Omental fat pad (tissue), 4 donors: ENCODE measurements at places on chromosomes 3 and 15. TPM values are rescaled to one million over a fixed set of nuclear protein-coding genes. Genes with fewer than 3 reads are reported as not detected.

WDR49 gene
- total RNA-seq = 0.31 TPM

NAALADL2 gene
- total RNA-seq = 7.0 TPM

EIF1B gene
- total RNA-seq = 35.2 TPM

TMEM40 gene
- total RNA-seq = not detected

SPINK8 gene
- total RNA-seq = not detected

SMCO1 gene
- total RNA-seq = not detected

GRK7 gene
- total RNA-seq = 0.46 TPM

SPG11 gene
- 115 TPM for total RNA-seq

FBN1 gene
- total RNA-seq = 91.5 TPM

GOLGA8J gene
- total RNA-seq = not detected

ZBED2 gene
- not detected for total RNA-seq

GHSR gene
- not detected for total RNA-seq

EIF4A2 gene
- 515 TPM for total RNA-seq

- no peak for DNase-seq
Observed at GRCh38 chr3:122824465-122825381, 29.9 kb downstream of the SLC49A4 start.

GRCh38 chr15:96392380-96393208 is 62.1 kb downstream of the NR2F2 start:
- DNase-seq = no peak

GRCh38 chr3:34365231-34365630 is 566.8 kb downstream of the PDCD6IP start:
- no peak for DNase-seq

DNA sequence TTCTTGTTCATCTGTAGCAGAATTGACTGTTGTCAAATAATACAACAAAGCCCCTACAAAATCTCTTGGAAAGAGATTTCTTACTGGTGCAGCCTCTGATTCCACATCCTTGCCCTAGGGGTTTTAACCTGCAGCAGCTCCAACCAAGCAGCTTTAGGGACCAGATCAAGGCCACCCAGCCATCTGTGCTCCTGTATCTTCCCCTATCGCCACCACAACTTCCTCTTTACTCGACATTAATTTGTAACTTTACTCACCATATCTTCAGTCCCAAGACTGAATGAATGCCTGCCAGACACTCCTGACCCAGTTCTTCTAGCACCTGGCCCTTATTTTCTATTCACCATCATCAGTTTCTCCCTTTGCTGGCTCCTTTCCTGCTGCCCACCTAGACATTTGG is 156.6 kb upstream of the IL12A start:
- DNase-seq = no peak

- DNase-seq = no peak
Observed at GRCh38 chr15:72770673-72771328, 12.8 kb downstream of the ADPGK start.

DNA sequence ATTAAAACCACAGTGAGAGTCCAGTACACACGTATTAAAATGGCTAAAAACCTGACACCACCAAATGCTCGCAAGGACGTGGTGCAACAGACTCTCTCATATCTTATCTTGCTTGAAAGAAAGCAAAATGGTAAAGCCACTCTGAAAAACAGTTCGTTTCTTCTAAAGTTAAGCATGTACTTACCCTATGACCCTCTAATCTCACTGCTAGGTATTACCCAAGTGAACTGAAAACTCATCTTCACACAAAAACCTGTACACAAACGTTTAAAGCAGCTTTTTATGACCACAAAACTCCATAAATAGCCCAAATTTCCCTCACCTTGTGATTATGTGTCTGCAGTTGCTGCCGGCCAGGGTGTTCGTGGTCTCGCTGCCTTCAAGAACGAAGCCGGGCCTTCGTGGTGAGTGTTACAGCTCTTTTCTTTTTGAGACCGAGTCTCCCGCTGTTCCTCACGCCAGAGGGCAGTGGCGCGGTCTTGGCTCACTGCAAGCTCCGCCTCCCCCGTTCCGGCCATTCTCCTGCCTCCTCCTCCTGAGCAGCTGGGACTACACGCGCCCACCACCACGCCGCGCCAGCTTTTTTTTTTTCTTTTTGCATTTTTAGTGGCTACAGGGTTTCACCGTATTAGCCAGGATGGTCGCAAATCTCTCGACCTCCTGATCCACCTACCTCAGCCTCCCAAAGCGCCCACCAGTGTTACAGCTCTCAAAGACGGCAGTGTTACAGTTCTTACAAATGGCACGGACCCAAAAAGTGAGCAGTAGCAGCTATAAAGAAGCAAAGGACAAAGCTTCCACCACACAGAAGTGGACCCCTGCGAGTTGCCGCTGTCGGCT is 165.4 kb downstream of the TJP1 start:
- DNase-seq = no peak

DNA sequence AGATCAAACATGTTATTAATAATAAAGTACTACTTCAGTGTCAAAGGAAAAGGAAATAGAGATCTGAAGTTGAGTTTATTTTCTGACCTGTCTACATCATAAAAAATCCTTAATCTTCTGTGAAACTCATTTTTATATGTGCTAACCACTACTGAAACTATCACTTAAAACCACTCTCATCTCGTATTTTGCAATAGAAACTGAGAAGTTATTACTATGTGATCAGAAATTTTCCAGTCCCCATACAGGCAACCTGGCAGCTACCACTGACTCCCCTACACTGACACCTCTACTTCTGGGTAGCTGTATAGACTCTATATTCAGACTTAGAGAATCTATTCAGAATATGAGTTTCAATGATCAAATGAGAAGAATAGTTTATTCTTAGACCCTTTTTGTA is 8.3 kb downstream of the HDGFL3 start:
- no peak for DNase-seq

DNA sequence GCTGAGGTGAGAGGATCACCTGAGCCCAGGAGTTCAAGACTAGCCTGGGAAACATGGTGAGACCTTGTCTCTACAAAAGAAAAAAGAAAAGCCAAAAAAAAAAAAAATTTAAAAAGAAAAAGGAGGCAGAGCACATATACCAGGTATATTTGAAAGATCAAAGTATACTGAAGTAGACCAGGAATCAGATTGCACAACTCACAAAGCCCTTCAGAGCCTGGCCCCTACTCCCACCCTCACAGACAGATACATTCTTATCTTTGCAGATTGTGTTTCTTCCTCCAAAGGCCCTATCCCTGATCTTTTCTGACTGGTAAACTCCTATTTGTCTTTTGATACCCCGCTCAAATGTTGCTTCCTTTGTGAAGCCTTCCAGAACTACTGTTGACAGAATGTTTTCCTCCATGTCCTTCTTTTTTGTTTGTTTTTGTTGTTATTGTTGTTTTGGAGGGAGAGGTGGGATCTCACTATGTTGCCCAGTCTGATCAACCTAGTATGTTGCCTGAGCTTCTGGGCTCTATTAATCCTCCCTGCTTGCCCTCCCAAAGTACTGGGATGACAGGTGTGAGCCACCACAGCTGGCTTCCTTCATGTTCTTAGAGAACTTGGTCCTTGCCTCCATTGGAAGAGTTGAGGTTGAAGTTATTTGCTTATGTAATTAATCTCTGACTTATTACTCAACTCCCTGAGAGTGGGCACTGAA is 9.8 kb upstream of the ITGB5 start:
- no peak for DNase-seq

DNA sequence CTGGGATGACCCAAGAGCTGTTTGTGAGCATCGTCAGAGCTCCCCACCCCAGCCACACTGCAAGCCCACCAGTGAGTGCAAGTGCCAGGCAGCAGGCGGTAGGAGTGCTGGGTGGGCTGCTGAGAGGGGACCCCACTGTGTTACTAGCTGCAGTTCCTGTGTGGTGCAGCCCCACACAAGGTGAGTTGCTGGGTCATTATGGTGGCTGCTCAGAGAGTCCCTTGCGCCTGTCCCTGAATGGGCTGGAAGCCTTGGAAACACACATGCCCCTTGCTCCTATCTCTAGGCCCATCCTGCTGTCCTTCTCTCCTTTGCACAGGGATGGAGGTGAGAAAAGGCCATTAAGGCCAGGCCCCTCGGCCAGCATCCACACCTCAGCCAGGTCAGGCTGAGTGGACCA is 83.7 kb downstream of the SEC22A start:
- no peak for DNase-seq

GRCh38 chr3:36362973-36363372 is 17.3 kb upstream of the STAC start:
- no peak for DNase-seq

- no peak for DNase-seq
Observed at GRCh38 chr15:25678500-25678855, 184.6 kb downstream of the ATP10A start.

DNA sequence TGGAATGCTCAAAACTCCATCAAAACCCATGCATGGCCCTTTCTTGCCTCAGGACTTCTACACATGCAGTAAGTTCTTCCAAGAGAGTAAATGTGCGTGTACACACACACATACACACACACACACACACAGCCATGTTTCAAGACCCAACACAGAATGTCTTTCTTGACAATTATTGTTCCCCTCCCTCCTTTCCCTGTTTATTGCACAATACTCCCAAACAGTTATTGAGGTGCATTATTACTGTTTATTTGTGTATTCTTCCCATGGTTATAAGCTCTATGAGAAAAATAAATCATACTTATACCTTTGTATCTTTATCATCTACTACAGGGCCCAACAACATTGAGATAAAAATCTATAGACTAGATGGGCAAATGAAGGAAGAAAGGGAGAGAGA is 523.8 kb upstream of the NAALADL2 start:
- DNase-seq = no peak

DNA sequence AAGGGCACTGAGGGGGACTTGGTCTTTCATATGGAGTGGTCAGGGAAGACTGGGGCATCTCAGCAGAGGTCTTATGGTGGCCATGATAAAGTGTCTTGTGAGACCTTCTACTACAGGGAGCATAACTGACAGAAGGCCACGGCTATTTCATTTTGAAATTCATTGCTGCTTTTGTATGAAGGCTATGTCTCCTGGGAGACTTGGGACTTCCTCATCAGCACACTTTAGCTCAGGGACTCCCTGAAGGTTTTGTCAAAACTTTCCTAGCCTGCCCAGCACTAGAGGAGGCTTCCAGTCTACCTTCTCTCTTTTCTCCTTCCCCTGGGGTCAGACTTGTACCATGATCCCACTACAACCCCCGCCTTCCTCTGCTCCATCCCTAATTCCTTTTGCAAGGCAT is 77.2 kb upstream of the RASGRF1 start:
- DNase-seq = no peak

DNA sequence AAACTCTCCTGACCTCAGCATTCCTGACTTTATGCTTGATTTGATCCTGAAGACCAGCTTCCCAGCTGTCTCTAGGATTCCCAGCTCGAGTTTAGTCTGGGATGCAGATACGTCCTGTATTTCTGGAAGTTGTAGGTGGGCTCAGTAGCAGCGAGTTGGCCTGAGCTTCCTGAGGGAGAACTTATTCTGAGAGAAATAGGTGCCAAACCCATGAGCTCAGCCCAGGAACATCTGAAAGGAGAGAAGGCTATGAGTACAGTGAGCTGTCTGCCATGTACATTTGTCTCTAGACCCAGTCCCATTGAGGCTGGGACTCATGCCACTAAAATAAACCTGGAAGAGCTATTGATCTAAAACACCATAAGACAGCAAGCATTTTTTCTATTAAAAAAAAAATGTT is 36.6 kb upstream of the SLC9A9 start:
- DNase-seq = no peak

GRCh38 chr15:59298225-59298853 is 74.3 kb downstream of the MYO1E start:
- no peak for DNase-seq

DNA sequence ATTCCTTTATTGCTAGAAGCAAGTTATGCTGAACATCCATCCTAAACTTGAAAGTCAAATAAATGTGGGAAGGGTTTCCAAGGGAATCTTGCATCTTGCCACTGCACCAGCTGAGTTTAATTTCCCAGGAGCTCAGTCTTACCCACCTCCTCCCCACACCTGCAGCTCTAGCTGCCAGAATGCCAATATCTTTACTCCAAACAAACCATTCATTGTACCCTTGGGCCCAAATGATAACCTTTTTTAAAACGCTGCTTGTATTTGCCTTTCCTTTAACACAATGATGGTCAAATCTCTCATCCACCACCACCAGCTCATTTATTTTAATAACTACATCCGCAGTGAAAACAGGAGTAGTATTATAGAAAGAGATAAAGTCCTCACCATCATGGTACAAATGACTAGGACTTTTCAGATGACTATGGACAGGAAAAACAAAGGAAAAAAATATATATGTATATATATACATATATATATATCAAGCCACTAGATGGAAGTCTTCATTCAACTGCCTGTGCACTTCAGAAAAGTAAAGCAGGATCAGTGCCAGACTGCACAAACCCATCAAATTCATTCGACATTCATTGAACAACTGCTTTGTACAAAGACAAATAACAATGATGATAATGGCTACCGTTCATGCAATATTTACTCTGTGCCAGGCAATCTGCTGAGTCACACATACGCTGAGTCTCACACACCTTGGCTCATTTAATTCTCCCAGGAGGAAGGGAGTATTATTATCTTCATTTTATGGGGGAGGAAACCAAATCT is 44.0 kb downstream of the BFSP2 start:
- DNase-seq = no peak

DNA sequence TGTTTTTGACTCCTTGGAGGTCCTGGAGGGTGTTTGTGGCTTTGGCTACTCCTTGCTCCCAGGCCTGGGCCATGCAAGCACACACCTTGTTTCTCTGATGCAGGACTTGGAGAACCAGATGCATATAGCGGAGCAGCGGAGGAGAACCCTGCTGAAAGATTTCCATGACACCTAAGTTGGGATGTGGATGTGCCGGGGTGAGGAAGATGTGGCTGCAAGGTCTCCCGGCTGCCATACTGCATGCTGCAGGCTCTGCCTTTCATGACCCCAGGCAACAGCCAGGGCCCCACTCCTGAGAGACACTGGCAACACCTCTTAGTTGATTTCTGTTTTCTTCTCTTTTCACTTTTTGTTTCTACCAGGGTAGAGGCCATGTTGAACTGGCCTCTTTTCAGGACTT is 6.9 kb upstream of the P4HTM start:
- DNase-seq = no peak

DNA sequence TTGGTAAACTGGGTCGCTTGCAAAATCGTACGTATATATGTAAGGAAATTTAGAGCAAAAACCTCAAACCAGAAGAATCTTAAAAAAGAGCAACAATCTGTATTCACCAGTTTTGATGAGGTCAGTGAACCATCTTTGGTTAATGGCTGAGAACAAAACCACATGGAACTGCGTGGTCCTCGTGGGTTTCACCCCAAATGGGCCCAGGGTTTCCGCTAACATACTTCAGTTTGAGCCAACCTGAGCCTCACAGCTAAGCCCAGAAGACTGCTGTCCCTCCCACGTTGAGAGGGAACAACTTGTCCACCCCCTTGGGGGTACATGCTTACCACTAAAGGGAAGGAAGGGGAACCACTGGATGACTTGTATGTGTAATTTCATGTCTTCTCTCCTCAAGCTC is 204.6 kb downstream of the CACNA2D3 start:
- DNase-seq = no peak

DNA sequence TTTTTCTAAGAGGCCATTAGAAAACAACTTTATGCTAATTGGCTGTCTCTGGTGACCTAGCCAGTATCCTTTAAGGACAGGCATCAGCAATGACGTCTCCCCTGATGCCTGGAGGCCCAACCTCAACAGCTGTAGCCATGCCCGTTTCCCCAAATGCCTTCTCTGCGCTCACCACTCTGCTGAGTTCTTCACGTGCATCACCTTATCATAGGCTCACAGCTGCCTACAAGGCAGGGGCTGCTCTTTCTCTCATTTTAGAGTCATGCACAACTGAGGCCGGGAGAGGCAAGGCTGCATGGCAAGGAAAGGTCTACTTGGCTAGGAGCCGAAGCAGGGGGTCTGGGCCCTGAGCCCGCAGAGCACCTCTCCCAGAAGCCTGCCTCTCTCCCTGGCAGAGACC is 43.9 kb upstream of the SEC13 start:
- DNase-seq = no peak
